CD4-positive, alpha-beta T cell (primary cell): ENCODE measurements at places on chromosomes 4 and X. TPM values are rescaled to one million over a fixed set of nuclear protein-coding genes. Genes with fewer than 3 reads are reported as not detected.

GRCh38 chrX:56791456-56791855, 62.4 kb downstream of the NBDY start:
- no peak for DNase-seq

DNA sequence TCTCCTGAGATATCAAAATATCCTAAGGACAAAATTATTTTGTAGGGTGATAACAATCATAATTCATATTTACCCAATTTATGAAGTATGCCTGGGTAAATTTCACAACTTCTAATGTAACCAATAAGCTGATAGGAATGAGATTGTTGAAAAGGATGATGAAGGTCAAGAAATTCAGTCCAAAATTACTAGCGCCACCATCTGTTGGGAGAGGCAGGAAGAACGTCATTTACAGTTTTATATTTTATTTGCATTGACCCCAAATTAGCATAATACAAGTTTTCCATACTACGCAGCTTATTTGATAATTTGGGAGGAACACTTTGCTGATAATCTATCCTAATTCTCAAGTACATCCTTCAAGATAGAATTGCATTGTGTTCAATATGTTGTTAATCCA, 78.7 kb downstream of the ATP8A1 start:
- DNase-seq, result no peak

GRCh38 chr4:176810481-176811249, 17.9 kb upstream of the VEGFC start:
- DNase-seq, result no peak

DNA sequence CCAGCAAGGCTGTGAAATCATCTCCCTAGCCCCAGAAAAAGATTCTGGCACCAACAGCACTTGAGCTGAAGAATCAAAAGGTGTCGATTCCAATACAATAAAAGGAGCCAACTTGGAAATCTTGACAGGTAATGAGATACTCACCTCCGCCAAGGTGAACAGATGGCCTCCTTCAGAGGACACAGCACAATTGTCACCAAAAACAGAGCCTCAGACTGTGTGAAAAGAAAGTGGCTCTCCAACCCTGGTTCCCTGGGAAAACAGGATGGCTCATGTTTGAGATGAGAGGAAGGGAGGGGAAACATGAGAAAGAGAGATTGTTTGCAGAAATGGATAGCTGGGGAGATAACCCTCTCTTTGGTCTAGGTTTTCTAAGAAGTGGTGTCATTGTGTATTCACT, 168.9 kb downstream of the HS3ST1 start:
- DNase-seq, result no peak

DNA sequence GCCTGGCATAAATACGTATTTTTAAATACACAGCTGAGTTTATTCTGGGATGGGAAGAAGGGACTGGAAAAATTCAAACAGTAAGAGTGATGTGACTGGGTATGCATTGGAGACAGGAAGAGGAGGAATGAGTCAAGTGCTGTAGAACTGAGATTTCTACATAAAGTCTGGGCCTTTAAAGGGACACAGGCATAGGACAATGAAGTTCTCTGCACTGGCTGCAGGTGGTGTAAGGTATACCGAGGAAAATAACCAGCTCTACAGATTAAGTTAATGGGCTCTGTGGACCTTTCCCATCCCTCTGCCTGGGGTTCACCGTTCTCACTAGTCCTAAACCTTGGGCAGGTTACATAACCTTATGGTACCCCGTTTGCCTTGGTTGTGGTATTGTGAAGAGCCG, 68.7 kb downstream of the DHX15 start:
- no peak for DNase-seq

DNA sequence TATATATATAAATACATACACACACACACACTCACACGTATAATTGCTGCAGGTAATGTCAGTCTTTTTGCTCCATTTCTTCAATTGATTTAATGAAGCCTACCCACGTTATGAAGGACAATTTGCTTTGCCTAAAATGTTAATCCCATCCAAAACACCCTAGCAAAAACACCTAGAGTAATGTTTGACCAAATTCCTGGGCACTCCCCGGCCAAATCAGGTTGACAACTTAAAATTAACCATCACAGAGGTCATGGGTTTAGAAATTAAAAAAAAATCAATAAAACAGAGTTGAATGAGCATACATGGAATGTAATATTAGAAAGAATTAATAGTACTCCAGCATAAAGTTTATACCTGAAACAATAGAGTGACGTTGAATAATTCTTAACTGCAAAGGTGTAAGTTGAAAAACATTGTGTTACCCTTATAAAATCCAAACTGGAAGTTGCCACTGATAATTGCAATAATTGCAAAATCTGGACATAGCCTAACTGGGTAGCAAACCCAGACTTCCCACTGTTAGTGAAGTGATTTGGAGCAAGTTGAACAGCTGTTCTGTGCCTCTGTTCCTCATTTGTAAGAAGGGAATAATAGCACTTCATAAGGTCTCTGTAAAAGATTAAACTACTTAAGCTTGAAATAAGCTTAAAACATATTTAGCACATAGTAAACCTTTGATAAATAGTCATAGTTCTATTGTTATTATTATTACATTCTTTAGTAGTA, 2120.5 kb downstream of the PCDH7 start:
- no peak for DNase-seq

DNA sequence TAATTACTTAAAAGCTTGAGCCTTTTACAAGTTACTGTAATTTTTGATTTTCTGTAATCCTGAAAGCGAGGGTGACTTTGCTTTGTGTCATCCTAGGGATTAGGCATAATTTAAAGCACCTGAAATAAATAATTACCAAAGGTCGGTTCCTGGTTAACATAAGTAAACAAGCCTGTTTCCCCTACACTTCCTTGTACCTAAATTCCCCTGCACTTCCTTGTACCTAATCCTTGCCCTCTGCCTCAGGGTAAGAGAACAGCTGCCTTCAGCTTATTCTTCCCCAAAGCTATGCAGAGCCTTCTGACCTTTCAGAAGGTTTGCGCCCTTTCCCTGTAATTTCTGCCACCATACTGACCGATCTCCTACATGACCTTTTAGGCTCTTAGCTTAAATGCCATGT, 166.1 kb upstream of the PDE5A start:
- no peak for DNase-seq

DNA sequence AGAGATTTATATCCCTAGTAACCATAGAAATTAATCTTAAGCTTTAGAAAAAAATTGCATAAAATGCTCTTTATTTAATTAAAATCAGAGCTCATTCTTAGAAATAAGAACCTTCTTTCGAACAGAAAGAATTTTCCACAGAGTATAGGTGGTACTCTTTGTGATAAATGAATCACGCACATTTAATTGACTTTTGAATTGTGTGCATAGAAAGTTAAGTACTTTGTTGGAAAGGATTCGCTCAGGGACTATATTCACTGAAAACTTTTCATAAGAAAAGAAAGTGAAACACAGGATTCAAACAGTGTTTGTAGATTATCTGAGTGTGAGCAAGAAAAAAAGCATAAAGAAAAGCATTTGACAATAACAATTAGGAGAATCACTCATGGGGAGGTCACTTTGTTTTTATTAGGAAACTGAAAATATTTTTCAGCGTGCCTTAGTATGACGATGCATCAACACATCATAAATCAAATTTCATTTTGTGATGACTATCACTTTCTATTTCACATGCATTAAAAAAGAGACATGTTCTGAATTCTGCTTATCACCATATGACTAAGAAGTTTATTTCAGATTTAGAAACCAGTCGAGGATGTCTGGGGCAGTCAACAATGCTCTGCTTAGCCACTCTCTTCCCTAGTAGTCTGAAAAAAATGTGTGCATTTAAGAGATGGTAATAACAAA, 49.5 kb downstream of the STX18 start:
- DNase-seq, result no peak

DNA sequence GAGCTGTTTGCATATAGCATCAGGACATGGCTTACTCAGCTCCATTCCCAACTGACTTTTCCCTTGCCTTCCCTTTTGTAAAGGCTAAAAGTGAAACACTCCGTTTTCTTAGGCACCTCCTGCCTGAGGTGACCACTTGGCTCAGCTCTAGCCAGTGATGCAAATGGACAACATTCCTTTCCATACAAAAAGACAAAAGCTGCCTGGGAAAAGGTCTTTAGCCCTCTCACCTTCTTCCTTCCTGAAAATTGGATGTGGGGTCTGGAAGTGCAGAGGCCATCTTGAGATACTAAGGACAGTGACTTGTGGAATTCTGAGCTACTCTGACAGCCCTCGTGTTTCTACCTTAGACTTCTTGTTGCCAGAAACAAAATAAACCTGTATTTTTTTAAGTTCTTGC, 27.7 kb upstream of the SFRP2 start:
- DNase-seq, result no peak

DNA sequence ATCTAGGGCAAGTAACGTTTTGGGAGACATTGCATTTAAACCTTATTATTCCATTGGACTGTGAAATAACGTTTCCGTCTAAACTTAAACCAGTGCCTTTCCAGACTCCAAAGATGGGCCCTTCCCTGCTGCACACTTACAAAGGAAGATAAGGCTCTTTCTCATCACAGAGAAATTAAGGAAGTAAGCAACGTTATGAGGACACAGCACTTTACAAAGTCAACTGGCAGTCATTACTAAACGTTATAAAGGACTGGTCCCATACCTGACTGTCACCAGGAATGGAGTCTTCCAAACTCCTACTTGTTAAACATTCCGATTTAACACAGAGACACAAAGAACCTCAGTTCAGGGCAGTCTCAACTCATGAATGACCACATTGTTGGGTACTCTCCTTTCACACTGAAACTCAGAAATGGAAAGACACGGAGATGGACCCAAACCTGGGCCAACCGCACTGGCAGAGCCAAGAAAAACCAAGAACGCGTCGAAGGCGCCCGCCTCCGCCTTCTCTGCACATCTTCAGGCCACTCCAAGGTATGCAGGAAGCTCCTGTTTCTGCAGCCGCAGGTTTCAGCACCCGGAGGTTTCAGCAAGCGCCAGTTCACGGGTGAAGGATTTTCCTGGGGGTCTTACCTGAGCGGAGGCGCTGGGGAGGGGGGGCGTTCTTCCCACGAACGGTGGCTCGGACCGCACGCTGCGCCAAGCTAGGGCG, 670 bp downstream of the PAPSS1 start:
- no peak for DNase-seq

- DNase-seq, result no peak
Measured at GRCh38 chr4:118389721-118390120, 36.9 kb upstream of the PRSS12 start.

Gene SNCA
- not detected for total RNA-seq

Gene MAGED1
- total RNA-seq, result 20.3 TPM

Gene VCX
- not detected for total RNA-seq

Gene PAGE5
- total RNA-seq, result not detected
